CD8-positive, alpha-beta memory T cell (primary cell): ENCODE measurements at places on chromosomes 6 and 20.
A peak's percentile ranks its signal among the peaks of the same experiment; 100 is the strongest.

- H3K36me3 ChIP-seq = no peaks in the 10 kb centered on the region
- H3K27ac ChIP-seq = no peak overlapping the region
These were observed 40.6 kb upstream of the TPD52L1 start for GRCh38 chr6:125112934-125113333.

DNA sequence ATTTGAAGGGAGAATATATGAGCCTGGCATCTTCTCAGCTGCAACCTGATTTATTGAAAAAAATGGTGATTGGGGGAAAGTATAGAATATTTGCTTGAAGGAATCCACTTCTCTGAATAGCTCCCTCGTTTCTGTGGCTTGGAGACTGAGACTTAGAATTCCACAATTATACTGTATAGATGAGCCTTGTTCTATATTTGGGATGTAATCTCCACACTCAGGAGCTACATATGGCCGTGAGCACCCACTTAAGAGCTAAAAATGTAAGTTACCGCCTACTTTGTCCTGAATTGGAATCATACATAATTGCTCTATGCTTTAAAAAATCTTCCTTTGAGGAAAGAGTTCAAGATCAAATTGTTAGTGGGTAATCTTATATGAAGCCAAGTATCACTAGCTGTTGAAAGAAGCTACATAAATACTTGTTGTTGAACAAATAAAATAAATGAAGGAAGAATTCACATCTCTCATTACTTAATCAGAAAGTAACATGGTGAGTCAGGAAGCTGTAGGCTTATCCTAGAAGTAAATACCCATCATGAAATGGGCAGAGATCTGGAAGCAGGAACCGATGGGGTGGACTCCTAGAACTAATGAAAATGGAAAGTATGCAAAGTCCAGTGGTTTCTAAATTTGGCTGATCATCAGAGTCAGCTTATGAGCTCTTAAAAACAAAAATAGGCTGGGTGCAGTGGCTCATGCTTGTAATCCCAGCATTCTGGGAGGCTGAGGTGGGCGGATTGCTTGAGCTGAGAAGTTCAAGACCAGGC, 254.3 kb downstream of the SOX4 start:
- no peaks in the 10 kb centered on the region for H3K36me3 ChIP-seq
- H3K4me1 ChIP-seq = no peaks in the 10 kb centered on the region
- no peak for DNase-seq
- no peak overlapping the region for H3K4me3 ChIP-seq
- no peak overlapping the region for H3K27ac ChIP-seq
- no peaks in the 10 kb centered on the region for H3K27me3 ChIP-seq

GRCh38 chr20:50915424-50915823, 15.8 kb downstream of the ADNP start:
- H3K36me3 ChIP-seq = no peaks in the 10 kb centered on the region
- H3K4me3 ChIP-seq = no peak overlapping the region
- peaks cover 70% of the 10 kb centered on the region for H3K4me1 ChIP-seq
- no peak for DNase-seq

GRCh38 chr6:72781624-72782023, 159.8 kb downstream of the KCNQ5 start:
- no peaks in the 10 kb centered on the region for H3K27me3 ChIP-seq
- H3K36me3 ChIP-seq = no peaks in the 10 kb centered on the region
- H3K4me3 ChIP-seq = no peak overlapping the region
- H3K4me1 ChIP-seq = no peaks in the 10 kb centered on the region
- H3K27ac ChIP-seq = no peak overlapping the region

DNA sequence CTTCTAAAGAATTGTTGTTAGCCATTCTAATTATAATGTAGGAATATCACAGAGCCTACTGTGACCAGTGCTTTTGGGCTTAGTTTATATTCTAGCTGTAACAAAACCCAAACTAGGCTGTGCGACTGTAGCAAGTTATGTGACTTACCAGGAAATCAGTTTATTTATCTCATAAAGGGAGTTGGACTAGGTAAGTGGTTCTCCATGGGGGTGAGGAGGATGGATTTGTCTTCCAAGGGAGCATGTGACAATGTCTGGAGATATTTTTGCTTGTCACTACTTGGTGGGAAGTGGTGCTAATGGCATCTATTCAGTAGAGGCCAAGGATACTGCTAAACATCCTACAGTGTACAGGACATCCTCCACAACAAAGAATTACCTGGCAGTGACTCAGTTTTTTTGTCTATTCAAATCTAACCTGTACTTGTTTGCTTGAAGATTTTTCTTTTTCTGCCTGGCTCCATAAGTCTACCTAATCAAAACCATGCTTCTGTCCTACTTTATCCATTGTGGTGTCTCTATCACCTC, 32.5 kb downstream of the ZFAND3 start:
- peaks cover 25% of the 10 kb centered on the region for H3K4me1 ChIP-seq
- no peak for DNase-seq
- H3K27me3 ChIP-seq = no peaks in the 10 kb centered on the region
- H3K4me3 ChIP-seq = no peak overlapping the region
- no peaks in the 10 kb centered on the region for H3K36me3 ChIP-seq
- no peak overlapping the region for H3K27ac ChIP-seq

DNA sequence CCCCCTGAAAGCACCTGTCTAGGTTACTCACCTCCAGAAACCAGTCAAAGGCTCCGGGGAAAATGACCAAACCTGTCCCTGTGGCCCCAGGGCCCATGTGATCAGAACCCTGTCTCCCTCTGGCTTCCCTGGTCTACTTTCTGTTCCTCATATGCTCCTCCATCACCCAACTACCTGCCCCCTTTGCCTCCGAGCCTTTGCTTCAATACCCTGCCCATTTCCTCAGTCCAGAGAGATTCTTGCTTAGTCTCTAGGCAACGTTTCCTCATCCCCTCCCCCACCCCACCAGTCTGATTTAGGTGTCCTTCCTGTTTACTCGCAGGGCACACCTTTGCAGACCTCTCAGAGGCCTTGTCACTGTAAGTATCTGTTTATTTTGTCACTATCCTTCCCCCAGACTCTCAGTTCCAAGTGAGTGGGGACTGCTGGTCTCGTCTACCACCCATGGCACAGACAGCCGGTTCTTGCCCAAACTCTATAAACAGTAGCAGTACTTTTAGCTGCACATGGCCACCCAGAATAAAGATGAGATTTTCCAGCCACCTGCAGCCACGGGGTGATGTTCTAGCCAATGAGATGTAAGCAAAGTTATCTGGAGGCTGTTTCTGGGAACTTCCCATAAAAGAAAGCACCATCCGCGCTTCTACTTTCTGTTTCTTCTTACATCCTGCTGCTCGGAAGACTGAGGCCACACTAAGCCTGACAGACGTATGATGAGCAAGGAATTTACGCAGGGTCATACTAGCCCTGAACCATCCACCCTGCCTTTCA, 13.3 kb downstream of the ELOVL5 start:
- no peaks in the 10 kb centered on the region for H3K27me3 ChIP-seq
- H3K27ac ChIP-seq = peak overlapping the region; percentile 84
- peak overlapping the region; percentile 59 for H3K4me3 ChIP-seq
- DNase-seq = peak; percentile 84

DNA sequence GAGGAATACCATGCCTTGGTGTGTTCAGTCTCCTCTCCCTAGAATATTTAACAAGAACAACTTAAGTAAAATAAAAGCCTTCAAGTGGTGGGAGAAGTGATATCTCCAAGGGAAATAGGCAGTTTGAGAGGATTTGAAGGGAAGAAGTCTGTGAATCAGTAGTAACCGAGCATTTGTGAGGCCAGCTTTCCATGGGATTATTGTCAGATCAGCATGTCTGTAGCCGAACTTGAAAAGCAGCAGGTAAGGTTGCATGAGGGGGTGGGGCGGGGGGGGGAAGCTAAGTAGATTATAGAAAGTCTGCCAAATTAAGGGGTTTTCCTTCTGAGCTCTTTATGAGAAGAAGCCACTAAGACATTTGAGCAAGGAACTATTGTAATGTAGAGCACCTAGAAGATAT, 92.6 kb downstream of the GRIK2 start:
- no peak overlapping the region for H3K27ac ChIP-seq
- H3K4me3 ChIP-seq = no peak overlapping the region
- DNase-seq = no peak

- H3K36me3 ChIP-seq = no peaks in the 10 kb centered on the region
- peaks cover 10% of the 10 kb centered on the region for H3K27me3 ChIP-seq
- no peak for DNase-seq
These were observed 10.8 kb downstream of the VSTM2L start for GRCh38 chr20:37913567-37914366.
